ENCODE measurements at places on chromosomes 6 and 20.

GRCh38 chr6:75418233-75418632, 75.4 kb downstream of the FILIP1 start:
- DNase-seq: no peak

- DNase-seq: no peak
These were observed 28.6 kb upstream of the DLGAP4 start for GRCh38 chr20:36277546-36277945.

DNA sequence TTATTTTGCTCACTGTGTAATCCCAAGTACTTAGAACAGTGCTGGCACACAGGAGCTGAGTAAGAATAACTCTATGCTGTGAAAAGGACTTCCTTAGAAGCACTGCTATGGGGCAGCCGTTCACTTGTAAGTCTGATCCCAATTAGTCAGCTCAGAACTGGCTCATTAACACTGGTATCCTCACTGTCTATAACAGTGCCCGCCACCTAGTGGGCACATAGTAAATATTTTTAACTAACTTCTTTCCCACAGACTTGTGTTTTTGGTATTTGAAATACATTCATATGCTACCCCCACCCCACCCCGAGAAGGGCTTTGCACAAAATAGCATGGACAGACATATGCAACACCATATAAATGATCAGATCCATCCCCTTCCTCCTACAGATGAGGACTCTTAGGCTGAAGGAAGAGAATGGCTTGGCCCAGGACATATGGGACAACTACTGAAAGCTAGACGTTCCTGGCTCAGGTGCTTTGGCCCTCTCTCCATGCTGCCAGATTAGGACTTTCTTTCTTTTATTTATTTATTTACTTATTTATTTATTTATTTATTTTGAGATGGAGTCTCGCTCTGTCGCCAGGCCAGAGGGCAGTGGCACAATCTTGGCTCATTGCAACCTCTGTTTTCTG, 47.1 kb downstream of the DST start:
- no peak for DNase-seq

GRCh38 chr6:106974999-106975737, 639 bp upstream of the CD24 start:
- DNase-seq: no peak

GRCh38 chr6:121237859-121238258, 96.4 kb downstream of the TBC1D32 start:
- no peak for DNase-seq

DNA sequence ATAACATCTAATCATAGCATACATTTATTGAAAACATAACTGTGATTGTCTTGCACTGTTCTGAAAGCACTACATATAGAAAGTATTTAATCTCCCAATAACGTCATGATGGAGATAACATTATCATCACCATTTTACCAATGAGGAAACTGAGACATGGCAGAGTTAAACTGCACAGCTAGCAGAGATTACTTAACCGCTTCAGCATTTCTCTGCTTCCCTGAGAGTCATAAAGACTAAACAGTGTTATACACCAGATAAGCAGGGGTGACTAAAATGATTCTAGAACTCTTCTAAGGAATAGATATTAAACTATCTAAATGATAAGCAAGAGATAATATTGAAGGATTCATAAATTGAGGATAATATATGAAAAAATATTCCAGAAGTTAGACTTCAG, 183.2 kb upstream of the BMP5 start:
- no peak for DNase-seq

DNA sequence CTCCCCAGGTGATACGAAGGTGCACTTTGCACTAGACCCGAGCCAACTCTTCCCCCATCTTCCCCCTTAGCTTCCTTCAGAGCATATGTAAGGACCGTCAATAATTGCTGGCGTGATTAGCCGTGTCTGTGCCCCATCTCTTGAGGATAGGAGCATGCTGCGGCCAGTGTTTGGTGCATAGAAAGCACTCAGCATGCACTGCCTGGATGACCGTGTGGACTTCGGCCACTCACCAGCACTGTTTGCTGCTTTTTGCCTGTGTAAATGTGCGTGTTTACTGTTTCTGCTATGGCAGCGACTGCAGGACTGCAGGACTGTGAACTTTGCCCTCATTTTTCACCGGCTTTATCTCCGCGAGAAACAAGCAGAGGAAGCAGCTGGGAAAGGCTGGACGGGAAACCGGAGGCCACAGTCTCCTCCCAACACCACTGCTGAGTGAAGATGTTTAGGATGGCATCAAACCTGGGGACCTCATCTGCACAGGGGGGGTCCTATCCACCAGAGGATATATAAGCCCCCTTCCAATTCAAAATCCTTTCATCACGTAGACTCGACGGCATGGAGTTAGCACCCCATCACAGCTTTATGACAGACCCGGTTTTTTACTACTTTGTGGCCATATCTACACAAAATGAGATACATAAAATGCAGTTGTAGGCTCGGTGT, 150.6 kb upstream of the AFDN start:
- no peak for DNase-seq

GRCh38 chr20:22684763-22685443, 100.5 kb upstream of the FOXA2 start:
- DNase-seq: no peak

DNA sequence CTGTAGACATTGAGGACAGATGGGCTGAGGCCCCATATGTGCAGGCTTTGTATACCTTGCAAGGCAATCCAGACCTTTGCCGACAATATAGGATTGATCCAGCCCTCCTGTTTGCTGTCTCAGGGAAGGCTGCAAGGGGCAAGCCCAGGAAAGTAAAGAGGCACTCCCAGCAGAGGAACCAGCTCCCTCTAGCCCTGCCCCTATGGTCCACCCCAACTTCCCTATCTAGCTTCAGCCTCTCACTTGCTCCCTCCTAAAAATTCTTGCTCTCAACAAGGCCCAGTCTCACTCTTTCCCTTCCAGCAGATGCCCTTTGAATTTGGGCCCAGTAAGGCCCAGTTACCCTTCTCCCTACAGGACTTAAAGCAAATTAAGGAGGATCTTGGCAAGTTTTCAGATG, 92.6 kb downstream of the JARID2 start:
- no peak for DNase-seq

DNA sequence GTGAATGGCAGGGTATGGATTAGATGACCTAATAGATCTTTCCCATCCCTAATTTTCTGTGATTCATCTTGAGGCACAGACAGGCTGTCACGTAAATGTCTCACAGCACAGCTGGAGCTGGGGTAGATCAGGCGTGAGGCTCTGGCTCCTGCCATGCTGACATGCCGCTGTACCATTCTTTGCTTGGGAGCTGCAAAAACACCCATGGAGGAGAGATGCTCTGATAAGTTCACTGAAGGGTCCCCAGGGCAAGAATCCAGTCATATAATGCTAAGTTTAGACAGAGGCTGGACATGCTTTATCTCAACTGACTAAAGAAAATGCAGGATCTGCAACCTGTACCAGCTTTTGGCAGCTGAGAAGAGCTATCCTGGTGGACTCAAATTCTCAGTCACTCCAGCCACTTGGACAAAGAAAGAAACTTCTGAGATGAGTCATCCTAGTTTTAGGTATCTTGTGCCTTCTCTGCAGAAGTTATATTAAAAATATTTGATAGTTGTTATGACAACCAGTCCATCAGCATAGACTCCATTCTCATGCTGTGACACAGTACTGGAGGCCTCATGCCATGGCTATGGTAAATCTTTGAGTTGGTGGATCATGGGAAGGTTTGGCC, 185.1 kb upstream of the RAB32 start:
- no peak for DNase-seq

- DNase-seq: no peak
These were observed 8.4 kb upstream of the RNF182 start for GRCh38 chr6:13916230-13916944.

- no peak for DNase-seq
These were observed 61.7 kb downstream of the E2F3 start for GRCh38 chr6:20463396-20463795.

DNA sequence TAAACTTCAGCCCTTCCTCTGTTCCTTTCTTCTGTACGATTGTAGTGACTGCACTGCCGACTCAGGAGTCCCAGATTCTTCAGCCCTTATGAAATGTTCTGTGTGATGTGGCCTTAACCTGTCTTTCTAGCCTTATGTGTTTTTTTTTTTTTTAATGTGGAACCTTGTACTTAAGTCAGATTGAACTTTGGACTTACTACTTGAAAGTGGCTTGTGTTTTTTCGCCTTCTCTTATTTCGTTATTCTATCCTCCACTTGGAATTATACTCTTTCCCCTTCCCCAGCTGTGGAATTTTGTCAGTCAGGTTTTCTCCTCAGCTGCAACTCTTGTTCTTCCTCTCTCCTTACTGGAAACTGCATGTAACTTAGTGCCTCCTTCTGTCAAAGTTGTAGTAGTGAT, 8.8 kb downstream of the CEP43 start:
- no peak for DNase-seq

GRCh38 chr6:155493694-155494143, 38.1 kb upstream of the NOX3 start:
- no peak for DNase-seq

GRCh38 chr20:51434580-51435247, 107.8 kb downstream of the NFATC2 start:
- no peak for DNase-seq

DNA sequence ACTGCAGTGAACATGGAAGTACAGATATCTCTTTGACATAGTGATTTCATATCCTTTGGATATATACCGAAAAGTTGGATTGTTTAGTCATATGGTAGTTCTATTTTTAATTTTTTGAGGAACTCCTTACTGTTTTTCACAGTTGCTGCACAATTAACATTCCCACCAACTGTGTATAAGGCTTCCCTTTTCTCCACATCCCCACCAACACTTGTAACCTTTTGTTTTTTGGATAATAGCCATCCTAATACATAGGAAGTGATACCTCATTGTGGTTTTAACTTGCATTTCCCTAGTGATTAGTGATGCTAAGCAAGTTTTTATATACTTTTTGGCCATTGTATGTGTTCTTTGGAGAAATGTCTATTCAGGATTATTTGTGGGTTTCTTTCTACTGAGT, 45.1 kb upstream of the TENT5A start:
- no peak for DNase-seq

GRCh38 chr6:55636406-55637102, 57.6 kb upstream of the HMGCLL1 start:
- no peak for DNase-seq

GRCh38 chr6:16964553-16965499, 137.0 kb upstream of the STMND1 start:
- DNase-seq: peak; percentile 20
